Right cardiac atrium (tissue), 5 donors: ENCODE measurements at places on chromosomes 4 and X. TPM values are rescaled to one million over a fixed set of nuclear protein-coding genes. Genes with fewer than 3 reads are reported as not detected.

GRCh38 chr4:107666134-107666533 lies 53.9 kb downstream of the PAPSS1 start:
- no peak for DNase-seq

DNA sequence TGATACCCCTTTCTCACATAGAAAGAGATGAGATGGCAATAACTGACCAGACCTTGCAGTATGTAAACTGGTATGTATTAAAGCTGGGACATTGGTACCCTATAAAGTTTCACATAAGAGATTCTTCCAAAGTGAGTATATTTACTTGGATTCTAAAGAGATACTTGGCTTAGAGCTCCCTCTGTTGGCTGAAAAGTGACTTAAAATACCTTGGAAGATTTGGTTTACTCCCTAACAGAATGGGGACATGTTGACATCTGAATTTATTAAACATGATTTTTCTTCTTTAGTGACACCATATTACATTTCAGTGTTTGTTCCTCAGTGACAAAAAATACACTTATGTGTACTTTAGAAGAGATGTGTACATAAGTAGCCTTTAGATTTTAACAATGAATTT lies 47.9 kb upstream of the RGN start:
- DNase-seq = no peak

DNA sequence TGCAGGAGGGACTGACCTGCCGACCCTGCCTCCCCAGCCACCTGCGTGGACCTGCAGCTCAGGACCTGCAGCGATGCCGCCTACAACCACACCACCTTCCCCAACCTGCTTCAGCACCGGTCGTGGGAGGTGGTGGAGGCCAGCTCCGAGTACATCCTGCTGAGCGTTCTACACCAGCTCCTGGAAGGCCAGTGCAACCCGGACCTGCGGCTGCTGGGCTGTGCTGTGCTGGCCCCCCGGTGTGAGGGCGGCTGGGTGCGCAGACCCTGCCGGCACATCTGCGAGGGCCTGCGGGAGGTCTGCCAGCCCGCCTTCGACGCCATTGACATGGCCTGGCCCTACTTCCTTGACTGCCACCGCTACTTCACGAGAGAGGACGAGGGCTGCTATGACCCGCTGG lies 8.5 kb downstream of the CPZ start:
- DNase-seq = peak; percentile 41

PFKFB1 gene
- total RNA-seq = not detected

GRCh38 chrX:47366041-47366722 lies 4.2 kb upstream of the ZNF157 start:
- peak; percentile 85 for DNase-seq

AP1S2 gene
- 81.0 TPM for total RNA-seq

DNA sequence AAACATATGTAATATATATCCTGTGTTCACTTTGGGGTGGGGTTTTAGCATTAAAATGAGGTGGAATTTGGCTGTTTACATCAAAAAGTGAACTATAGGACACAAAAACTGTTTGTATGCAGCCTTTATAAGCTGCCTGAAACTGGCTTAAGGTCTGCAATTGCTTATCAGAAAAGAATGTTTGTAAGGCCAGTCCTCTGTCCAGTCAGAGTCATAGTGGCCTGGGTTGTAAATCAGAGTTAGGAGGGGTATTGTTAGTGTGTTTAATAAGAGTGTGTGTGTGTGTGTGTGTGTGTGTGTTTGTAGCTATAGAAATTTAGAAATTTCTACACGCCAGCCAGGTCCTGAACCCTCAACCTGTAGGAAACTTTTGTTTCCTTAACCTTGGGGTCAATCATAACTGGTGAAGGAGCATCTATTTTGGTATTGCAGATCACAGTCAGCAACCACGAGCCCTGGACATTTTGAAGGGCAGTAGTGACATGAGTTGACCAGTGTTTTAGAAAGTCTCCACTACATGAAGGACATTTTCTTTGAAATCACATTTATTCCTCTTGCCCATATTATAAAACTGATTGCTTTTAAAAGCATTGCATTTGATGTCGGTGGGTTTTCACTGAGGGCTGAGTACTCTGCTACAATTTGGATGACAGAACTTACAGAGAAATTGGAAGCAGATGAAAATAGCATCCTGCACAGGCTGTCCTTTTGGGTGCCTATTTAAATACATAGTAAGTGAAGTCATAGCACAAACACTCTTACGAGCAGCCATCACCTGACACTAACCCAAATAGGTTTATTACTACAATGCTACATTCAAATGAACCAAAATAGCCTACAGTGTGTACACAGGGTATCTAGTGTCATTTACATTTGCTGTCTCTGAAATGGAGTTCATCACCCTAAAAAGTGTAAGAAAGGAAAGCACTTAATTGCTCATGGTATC lies 11.2 kb upstream of the TMEM154 start:
- no peak for DNase-seq

DNA sequence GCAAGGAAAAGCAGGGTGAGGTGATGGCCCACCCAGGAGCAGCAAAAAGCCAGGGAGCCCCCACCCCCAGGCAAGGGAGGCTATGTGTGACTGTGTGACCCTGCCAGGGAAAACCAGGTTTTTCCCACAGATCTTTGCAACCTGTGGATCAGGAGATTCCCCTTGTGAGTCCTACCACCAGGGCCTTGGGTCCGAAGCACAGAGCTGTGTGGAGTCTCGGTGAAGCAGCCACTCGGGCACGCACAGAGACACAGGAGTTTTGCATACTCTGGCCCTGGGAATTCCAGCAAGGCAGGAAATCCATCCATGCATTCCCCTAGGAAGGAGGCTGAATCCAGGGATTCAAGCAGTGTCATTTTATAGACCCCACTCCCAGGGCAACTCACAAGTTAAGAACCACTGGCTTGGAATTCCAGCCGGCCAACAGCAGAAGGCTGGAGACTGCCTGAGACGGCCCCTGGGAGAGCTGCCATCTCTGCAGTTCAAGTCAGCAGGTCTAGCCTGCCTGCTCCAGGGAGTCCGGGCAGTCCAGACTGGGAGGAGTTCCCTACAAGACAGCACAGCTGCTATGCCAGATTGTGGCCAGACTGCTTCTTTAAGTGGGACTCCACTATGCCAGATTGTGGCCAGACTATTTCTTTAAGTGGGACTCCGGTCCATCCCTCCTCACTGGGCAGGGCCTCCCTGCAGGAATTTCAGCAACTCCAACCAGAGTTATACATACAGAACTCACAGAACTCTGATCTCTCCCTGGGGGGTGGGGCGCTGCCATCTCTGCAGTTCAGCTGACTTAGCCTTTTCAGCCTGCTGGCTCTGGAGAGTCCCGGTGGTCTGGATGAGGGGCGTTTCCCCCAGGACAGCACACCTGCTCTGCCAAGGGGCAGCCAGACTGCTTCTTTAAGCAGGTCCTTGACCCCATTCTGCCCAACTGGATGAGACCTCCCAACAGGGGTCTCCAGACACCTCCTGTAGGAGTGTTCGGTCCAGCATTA lies 85.1 kb upstream of the ADAD1 start:
- DNase-seq = peak; percentile 62

- DNase-seq = no peak
Measured at GRCh38 chr4:48375651-48376304, 34.4 kb downstream of the SLAIN2 start.

- no peak for DNase-seq
Measured at GRCh38 chr4:144645102-144645630, 790 bp upstream of the HHIP start.

DNA sequence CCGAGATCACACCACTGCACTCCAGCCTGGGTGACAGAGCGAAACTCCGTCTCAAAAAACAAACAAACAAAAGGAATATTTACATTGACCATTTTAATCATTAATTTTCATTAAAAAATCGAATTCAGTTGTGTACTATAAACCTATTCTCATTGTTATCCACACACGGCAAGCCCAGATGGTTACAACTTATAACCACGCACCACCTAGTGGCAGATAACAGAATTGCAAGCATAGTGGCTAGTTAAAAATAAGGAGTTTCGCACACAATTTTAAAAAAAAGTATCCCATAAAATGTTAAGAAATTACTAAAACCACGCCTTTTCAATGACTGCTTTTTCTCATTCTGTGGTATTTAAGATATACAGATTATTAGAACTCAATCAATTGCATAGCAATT lies 25.4 kb downstream of the MBNL3 start:
- DNase-seq = no peak

GRCh38 chr4:138702190-138702824 lies 313.3 kb upstream of the NOCT start:
- no peak for DNase-seq

POU3F4 gene
- total RNA-seq = not detected

- peak; percentile 3 for DNase-seq
Measured at GRCh38 chrX:153569475-153569874, 29.5 kb downstream of the CCNQ start.

DNA sequence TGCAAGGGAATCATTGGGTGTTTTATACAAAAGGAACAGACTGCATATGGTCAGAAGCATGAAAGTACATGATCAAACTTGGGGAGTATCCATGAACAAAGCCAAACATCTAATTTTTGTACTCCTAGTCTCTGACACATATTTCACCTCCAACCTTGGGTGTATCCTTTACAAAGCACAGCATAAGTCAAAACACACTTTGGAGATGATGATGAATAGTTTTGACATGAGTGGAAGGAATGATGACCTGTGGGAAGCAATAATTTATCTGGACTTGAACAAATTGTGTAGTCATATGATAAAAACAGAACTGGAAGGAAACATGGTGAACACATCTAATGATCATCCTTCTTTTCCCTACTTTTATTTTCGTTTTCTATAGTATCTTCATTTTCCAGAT lies 108.7 kb upstream of the PLS3 start:
- DNase-seq = no peak

RASGEF1B gene
- total RNA-seq = 9.2 TPM

DNA sequence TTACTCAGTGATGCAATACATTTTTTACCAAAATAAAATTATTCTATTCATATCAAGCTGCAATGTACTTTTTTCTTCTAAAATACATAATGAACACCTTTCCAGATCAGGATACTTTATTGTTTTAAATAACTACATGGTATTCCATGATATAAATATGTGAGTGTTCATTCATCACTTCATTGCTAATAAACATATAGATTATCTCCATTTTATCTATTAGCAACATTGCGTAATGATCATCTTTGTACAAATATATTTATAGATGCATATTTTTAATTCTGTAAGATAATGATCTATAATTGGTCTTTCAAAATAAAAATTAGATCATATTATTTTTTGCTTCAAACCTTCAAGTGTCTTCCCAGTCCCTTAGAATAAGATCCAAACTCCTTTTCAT lies 156.1 kb upstream of the HHIP start:
- DNase-seq = no peak

DNA sequence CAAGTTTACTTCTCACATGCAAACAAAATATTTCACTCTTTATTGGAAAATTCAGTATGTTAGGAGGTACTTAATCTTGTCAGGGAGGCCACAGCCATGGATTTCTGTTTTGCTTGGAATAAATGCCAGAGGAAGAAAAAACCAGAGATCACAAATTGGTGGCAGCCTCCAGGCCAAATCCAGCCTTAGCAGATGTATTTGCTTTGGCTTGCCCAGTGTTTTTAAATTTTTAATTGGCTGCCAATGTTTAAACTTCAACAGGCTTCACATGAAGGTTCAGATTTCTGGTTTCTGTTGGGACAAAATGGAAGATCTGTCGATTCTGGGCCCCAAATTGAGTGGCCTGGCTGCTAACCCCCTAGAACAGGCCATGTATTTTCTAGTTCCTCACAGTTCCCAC lies 19.2 kb downstream of the YY2 start:
- DNase-seq = no peak

IL3RA gene
- total RNA-seq = 3.0 TPM

GRCh38 chrX:114073926-114074325 lies 510.0 kb upstream of the HTR2C start:
- DNase-seq = no peak

GRCh38 chr4:100421361-100421978 lies 96.4 kb downstream of the EMCN start:
- DNase-seq = no peak

- DNase-seq = no peak
Measured at GRCh38 chrX:19569930-19570329, 54.6 kb upstream of the MAP3K15 start.

DNA sequence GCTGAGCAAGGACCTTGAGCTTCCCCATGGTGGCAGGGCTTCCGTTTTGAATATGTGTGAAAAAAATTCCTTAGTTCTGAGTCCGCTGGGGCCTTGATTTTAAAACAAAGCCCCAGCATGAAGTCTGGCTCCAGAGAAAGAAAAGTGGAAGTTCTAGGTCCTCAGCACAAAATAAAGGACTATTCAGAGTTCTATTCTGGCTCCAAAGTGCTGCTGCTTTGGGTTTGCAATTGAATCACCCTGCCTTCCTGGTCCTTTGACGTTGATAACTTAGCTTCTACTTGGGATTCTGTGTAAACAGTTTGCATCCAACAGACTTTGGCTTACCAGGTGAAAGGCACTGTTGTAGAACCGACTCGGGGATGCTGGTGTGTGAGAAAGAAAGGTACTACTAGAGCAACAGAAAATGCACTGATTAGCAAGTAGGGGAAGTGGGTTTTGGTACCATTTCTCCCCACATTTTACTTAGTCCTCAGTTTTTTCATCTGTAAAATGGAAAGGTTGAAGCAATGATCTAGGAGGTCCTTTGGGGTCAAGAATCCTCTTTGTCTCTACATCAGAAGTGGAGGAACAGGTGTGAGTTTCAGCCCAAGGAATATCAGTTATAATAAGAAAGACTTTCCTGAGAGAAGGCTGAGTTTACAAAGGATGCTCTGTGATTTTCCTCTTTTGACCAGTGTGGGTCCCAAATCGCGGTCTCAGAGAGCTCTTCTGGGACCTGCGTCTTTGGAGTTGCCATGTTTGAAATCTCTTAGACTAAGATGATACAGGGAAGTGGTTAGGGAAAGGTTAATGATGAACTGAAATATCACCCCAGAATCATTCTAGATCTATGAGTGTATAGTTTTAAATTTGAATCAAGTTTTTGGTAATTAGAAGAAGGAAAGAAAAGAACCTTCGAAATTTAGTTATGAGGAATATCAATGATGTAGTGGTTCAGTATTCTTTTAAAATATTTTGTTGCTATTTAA lies 28.2 kb downstream of the IGFBP7 start:
- no peak for DNase-seq

DNA sequence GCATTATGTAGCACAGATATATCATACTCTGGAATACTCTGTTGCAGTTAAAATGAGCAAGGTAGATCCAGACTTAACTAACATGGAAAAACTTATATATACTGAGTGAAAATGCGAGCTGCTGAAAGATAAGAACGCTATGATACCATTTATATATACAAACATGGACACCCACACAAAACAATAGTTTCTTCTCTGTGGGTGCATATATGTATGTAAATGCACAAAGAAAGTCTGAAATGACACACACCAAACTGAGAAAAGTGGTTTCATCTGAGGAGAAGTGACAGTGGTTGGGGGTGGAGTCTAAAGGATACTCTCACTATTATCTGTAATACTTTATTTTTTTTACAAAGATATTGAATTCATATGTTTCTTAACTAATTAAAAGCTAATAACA lies 12.2 kb upstream of the FGF2 start:
- no peak for DNase-seq

- no peak for DNase-seq
Measured at GRCh38 chr4:98664959-98665358, 6.5 kb upstream of the TSPAN5 start.

DNA sequence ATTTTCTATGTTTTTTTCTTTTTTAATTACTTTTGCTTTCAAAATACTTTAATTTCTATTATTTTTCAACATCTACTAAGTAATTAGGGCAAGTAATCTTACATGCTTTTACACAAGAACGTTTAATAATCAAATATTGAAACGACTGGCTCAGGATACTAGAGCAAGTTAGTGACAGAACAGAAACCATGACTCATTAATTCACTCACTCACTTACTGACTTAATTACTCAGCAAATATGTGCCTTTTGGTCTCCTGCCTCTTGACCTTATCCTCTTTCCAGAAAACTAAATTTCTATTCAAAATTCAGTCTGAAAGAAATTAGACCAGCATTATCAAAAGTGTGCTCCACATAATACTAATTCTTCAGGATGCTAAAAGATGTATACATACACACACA lies 314.9 kb upstream of the TEX13C start:
- no peak for DNase-seq
